ENCODE measurements at places on chromosomes 6 and 20. TPM values are rescaled to one million over a fixed set of nuclear protein-coding genes. Genes with fewer than 3 reads are reported as not detected.

Gene FOXP4
- total RNA-seq: 16.5 TPM

Gene PPIL1
- 53.6 TPM for total RNA-seq

Gene RBBP8NL
- not detected for total RNA-seq

Gene ARMH2
- total RNA-seq: not detected

Gene ERVFRD-1
- total RNA-seq: not detected

Gene APOM
- total RNA-seq: 5.0 TPM

Gene NKAIN2
- total RNA-seq: 4.9 TPM

Gene SULF2
- 82.2 TPM for total RNA-seq

Gene CD83
- 1.7 TPM for total RNA-seq

Gene OLIG3
- total RNA-seq: not detected

Gene ANGPT4
- not detected for total RNA-seq

Gene TBC1D7
- 19.5 TPM for total RNA-seq

Gene BLTP3A
- 18.5 TPM for total RNA-seq

Gene CASS4
- not detected for total RNA-seq

Gene TSPYL1
- total RNA-seq: 67.4 TPM

Gene OXT
- not detected for total RNA-seq

Gene JPH2
- total RNA-seq: 11.1 TPM

Gene PXMP4
- 5.2 TPM for total RNA-seq

Gene SNAI1
- 0.23 TPM for total RNA-seq

Gene SOX12
- 17.2 TPM for total RNA-seq
